ENCODE measurements at places on chromosomes 4 and X.

GRCh38 chr4:156109943-156110900 is 156.6 kb upstream of the CTSO start:
- no peak for DNase-seq

- DNase-seq: no peak
These were observed 33.9 kb upstream of the BLTP1 start for GRCh38 chr4:122118243-122118642.

GRCh38 chrX:150730719-150731118 is 37.5 kb downstream of the MTMR1 start:
- no peak for DNase-seq

DNA sequence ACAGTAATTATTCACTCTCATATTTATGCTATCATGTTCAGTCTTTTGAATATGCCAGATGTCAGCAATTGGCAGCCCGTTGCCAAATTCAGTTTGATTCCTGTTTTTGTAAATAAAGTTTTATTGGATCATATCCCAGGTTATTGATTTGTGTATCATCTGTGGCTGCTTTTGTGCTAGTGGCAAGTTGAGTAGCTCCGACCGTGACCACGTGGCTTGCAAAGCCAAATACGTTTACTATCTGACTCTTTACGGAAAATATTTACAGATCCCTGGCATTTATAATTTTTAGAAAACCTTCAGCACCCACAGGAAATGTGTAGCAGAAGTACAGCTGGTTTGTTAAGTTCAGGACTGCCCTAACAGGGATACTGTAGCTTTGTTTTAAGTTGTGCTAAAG is 67.4 kb downstream of the VCX2 start:
- no peak for DNase-seq

GRCh38 chr4:155602351-155603140 is 64.1 kb upstream of the GUCY1A1 start:
- DNase-seq: no peak

DNA sequence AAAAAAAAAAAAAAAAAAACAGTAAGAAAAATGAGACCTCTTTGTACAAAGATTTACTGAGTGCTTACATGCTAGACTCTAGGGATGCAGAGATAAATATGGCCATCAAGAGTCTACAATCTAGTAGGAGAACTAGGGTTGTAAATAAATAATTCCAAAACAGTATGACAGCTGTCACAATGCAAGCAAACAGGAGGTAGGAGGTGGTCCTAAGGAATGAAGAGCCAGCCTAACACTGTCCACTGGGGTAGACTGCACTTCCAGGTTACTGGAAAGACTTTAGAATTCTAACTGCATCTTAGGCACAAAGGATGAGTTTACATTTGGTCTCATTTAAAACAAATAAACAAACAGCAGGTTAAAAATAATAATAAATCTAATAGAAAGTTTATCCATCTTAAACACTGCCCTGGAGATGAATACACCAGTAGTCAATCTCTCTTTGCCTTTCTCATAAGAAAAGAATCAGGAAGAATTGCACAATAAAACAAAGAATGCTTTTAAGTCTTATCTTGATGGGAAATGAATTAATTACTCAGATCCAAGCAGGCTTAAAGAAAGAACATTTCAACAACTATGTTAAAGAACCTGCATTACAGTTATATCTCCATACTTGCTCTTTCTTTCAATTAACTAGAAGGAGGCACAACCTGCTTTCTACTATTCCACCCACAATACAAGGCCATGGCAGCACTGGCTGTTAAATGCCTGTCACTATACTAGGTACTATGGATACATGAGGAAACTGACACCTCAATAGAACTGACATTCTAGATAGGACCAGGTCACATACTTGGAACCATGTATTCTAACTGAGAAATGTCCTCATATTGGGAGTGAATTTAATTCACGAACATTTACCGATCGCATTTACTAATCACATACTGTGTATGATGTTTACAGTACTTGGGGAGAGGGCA is 12.7 kb downstream of the ADGRA3 start:
- no peak for DNase-seq

- no peak for DNase-seq
These were observed 200.8 kb downstream of the CEP135 start for GRCh38 chr4:56149591-56149990.

DNA sequence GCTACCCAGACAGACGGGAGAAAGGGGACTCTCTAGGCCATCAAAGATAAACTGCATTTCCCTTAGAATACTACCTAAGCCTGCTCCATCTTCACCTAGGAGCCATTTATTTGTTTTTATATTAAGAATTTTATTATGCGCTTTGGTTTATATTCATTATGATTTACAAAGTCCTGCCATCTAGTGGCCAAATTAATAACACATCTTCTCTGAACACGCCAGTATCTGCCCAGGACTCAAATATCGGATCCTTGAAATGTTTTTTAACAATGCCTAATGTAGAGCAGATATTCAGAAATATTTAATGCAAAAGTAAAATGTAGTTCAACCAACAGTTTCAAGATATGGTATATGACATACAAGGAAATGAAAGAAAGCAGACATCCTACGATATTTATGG is 20.8 kb upstream of the PRPS2 start:
- DNase-seq: no peak

GRCh38 chrX:12080265-12080664 is 58.0 kb upstream of the FRMPD4 start:
- DNase-seq: no peak

DNA sequence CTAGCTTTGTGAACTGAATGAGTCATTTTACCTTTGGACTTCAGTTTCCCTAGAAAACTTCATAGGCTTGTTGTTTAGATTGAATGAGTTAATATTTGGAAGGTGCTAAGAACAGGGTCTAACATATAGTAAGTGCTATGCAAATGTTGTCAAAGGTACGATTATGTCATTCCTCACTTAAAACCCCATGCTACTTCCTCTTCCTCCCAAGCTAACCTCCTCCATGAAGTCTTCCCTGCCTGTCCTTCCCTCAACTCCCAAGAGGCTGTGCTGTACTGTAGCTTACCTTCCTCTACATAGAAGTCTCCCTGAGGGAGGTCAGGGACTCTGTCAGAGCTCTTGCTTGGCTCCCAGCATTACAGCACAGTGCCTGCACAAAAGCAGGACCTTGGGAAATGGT is 103.4 kb upstream of the PJA1 start:
- no peak for DNase-seq

DNA sequence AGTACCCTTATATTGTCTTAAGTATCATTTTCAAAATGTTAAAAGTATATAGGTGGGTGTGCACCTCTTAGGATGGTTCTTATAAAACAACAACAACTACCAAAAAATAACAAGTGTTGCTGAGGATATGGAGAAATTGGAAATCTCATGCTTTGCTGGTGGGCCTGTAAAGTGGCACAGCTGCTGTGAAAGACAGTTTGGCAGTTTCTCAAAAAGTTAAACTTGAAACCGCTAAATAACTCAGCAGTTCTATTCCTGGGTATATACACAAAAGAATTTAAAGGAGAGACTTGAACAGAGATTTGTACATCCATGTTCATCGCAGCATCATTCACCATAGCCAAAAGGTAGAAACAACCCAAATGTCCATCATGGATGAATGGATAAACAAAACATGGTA is 65.5 kb downstream of the HAND2 start:
- DNase-seq: no peak

- no peak for DNase-seq
These were observed 874.0 kb upstream of the EPHA5 start for GRCh38 chr4:66544281-66544680.

GRCh38 chr4:174036111-174036510 is 247.4 kb downstream of the FBXO8 start:
- DNase-seq: no peak

- DNase-seq: no peak
These were observed 148.3 kb downstream of the STOX2 start for GRCh38 chr4:184053434-184053833.

Measured in tibial artery (tissue), 4 donors.